Astrocyte (in vitro differentiated cells and primary cell): ENCODE measurements at places on chromosomes 12 and 14. TPM values are rescaled to one million over a fixed set of nuclear protein-coding genes. Genes with fewer than 3 reads are reported as not detected.
A peak's percentile ranks its signal among the peaks of the same experiment; 100 is the strongest.

- DNase-seq, result peak; percentile 31
These were observed 226.7 kb downstream of the NPAS3 start for GRCh38 chr14:33165144-33165925.

DNA sequence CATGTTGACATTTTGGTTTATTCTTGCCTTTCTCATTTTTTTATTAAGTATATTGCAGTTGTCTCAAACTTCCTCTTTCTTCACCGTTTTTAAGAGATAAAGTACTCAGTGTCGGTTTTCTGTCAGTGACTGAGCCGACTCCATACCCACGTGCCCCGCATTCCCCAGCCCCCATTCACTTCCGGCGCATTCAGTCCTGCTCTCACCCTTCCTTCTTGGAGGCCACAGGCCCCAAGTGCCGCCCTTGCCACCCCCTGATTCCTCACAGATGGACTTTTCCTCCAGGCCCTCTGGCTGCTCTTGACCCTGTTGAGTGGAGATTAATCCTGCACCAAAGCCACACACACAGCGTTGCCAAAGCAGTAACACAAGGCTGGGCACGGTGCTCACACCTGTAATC lies 19.1 kb upstream of the DNAH10 start:
- no peak for DNase-seq

DNA sequence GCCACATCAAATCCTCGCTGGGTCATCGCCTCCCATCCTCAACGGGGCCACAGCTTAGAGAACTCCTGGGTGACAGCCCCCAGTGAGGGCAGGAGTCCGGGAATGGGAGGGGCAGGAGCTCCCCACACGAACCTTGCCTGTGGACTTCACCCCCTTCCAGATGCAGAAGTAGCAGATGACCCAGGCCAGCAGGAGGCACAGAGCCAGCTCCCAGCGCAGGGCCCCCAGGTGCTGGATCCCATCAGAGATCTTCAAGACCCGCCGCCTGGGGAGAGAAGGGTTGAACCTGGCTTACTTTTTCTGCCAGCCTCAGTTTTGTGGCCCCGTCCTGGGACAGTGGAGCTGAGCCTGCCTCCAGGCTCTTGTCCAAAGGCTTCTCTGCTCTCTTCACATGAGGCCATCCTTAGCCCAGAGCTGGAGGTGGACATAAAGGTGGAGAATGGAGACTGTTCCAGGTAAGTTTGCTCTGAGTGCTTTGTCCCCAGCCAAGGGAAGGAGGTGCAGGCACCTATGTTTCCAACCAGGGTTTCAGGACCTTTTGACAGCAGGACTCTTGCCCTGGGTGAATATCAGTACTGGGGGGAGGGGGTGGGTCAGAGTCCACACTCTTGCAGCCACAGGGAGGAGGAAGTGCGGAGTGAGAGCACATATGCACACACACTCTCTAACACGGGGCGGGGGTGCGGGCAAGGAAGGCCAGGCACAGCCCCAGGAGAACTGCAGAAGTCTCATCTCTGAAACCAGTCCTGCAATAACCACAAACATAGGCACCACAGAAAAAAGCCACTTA lies 23.3 kb upstream of the SLC6A12 start:
- no peak for DNase-seq

DNA sequence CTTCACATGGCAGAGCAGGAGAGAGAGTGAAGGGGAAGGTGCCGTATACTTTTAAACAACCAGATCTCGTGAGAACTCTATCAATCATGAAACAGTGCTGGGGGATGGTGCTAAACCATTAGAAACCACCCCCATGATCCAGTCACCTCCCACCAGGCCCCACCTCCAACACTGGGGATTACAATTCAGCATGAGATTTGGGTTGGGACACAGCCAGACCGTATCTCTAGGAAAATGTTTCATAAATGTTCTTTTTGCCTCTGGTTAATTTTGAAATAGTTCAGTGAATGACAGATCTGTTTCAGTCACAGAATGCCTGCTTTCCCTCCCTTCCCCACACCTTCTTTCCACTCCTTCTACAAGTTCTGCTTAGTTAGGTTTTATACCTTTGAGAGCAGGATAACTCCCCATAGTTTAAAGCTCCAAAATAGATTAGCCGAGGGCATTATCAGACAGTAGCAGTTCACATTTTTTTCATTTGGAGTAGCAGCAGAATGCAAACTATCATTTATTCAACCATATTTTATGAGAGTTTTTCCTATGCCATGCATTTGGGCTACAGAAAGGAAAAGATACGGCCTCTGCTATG lies 27.1 kb downstream of the PELI2 start:
- DNase-seq, result no peak

GRCh38 chr12:1778911-1779310 lies 41.5 kb upstream of the LRTM2 start:
- no peak for DNase-seq

DNA sequence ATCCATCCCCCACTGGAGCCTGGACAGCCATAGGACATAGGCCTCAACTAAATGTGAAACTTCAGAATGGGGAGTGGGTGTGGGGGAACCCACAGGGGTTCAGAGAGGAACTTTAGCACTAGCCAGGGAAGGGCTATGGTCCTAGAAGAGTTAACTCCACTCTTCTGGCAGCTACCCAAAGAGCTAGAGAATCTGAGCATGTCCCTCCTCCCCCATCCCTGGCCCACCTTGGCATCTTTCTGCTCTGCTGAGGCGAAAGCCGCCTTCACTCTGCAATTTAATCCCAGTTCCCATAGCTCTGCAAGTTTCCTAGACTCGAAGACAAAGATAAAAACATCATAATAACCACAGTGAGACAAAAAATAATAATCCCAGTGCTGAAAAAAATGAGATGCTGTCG lies 214.7 kb upstream of the RTL1 start:
- no peak for DNase-seq

GRCh38 chr12:58886474-58886873 lies 33.8 kb downstream of the LRIG3 start:
- DNase-seq, result no peak

- DNase-seq, result no peak
These were observed 479.0 kb upstream of the SYT1 start for GRCh38 chr12:78385541-78385940.

DNA sequence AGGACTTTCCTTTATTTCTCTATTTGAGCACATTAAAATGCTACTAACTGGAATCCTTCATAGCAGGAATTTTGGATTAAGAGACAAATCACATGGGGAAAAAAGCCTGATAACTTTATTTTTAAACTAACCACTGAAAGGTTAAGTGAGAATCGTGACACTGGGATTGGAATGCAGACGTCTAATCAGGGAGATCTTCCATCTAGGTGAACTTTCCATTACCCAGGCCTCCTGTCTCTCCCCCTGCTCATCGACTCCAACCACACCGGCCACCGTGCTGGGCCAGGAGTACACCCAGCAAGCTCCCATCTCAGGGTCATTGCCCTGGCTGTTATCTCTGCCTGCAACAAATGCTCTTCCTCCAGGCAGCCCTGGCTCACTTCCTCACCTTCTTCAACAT lies 19.0 kb downstream of the PTGER2 start:
- peak; percentile 41 for DNase-seq

DNA sequence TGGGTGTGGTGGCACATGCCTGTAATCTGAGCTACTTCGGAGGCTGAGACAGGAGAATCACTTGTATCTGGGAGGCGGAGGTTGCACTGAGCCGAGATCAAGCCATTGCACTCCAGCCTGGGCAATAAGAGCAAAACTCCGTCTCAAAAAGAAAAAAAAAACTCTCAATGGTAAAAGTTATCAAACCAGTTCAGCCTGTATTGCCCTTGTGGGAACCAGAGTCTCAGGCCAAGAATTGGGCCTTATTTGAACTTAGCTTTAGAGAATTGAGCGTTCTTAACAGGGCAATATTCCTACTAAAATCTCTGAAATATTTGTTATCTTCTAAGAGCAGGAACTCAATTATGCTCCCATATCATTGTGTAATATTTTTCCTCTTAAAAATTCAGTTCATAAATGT lies 7.7 kb upstream of the MDM2 start:
- DNase-seq, result no peak

- no peak for DNase-seq
These were observed 134.4 kb upstream of the CCND2 start for GRCh38 chr12:4139191-4139590.

GRCh38 chr12:47281667-47282171 lies 202.0 kb upstream of the AMIGO2 start:
- peak; percentile 75 for DNase-seq

- no peak for DNase-seq
These were observed 81.5 kb downstream of the AEBP2 start for GRCh38 chr12:19520646-19521415.

DNA sequence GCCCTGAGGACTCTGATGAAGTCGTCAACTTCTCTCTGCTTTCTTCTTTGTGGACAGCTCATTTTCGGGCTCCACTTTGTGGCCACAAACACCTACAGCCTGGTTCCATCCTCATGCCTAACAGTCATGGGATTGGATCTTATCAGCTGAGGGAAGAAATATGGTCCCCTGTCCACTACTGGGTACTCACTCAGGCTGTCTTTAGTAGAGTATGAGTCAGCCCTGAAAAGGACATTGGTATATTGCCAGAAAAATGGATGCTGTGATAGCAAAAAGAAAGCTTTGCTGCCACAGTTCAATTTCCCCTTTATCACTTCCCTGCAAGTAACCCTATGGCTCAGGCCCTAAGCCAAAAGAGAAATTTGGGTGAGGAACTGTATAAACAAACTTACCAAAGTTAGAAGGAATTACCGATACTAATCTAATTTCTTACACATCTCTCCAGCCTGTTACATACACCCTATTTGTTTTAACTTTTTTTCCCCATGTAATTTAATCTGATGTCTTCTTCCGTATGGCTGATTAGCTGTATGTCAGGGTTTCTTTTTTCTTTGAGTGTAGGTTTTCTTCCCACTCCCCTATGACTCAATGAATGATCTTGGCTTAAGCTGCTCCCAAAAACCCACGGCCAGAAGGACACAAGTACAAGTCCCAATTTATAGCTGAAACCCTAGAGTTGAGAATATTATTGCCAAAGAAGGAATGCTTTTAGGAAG lies 29.1 kb downstream of the MTHFD1 start:
- DNase-seq, result peak; percentile 66

DNA sequence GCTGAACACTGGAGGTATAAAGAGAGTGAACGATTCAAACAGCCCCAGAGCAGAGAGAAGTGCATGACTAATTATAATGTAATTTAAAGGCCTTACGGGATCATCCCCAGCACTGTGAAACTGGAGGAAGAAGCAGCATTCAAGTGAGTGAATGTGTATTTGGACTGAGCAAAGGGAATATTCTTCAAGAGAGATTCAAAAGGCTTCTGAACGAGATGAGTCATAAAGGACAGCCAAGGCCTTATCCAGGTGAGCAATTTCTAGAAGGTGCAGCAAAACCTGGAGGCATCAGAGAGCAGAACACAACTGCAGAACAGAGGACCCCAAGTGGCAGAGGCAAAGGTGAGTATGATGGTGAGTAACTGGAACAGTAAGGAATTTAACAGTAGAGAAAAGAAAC lies 127.2 kb downstream of the BCAT1 start:
- DNase-seq, result peak; percentile 84

DNA sequence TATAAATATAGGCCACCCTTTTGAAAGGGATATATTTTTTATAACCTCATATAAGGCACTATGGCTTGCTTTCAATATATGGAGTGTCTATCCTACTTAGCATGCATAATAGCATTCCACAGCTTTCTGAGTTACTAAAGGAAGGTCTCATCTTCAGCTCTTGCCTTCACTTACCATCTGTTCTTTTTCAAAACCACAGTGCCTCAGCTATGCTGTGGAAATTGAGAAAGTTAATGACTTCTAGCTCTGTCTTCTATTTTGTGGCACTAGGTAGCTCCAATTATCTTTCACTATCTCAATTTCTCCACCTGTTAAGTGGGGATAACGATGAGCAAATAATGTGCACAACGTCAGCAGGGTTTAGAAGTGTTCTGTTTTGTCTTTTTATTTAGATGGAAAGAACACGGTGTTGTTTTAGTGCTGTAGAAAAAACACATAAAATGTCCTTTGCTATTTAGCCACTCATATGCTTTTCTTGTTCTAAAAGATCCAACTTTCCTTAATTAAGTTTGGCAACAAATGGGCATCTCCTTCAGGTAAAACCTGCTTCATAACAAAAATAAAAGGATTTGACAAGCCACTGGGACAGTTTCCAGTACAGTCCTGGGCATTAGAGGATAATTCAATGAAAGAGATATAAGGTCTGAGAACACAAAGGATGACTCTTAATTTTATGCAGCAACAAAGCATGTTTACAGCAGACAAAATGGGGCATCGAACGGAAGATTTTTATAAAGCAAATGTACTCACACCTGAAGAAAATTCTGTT lies 462.0 kb upstream of the SYT1 start:
- DNase-seq, result peak; percentile 12

DNA sequence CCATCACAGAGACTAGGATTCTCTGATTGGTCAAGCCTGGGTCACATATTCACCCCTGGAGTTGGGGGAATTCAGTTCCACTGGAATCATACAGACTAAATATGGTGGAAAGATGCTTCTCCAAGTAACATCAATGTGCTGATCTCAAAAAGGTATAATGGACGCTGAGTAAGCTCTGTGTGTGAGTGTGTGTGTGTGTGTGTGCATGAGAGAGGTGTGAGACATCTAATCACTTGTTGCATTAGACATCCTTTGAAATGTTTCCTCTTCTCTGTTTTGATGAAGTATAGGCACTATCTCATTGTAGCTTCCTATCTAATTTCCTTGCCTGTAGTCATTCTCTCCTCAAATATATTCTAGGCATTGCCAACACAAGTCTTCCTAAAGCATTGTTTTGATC lies 5.0 kb upstream of the RAB3IP start:
- no peak for DNase-seq

GRCh38 chr12:57755454-57756372 lies 810 bp downstream of the MARCHF9 start:
- no peak for DNase-seq

DNA sequence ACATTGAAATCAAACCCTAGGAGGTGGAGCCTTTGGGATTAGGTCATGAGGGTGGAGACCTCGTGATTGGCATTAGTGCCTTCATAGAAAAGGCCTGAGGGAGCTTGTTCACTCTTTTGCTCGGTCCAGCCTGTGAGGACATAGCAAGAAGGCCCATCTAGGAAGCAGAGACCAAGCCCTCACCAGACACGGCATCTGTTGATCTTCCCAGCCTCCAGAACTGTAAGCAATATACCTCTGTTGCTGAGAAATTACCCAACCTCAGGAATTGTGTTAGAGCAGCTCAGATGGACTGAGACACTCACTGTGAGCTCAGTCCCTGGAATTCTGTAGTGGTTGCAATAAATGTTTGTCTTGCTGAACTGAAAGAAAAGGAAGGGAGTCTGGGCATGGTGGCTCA lies 116.2 kb upstream of the MAP1LC3B2 start:
- DNase-seq, result no peak

- no peak for DNase-seq
These were observed 178.5 kb downstream of the SLC35F4 start for GRCh38 chr14:57687416-57687815.

DNA sequence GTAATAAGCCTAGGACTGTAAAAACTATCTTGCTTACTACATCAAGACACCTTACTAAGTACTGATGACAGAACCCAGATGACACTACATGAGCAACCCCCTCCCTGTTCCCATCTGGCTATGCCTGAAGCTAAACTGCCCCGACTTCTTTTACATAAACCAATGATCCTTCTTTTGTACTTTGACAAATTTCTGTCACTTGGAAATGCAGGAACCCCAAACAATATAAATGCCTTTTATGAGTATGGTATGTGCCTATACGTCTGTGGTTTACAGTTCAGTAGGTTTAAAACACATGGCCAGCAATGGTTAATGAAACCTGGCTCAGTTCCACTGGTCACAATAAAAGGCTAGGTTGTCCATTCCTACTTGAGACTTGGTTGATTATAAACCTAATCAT lies 6.1 kb downstream of the SYCP3 start:
- no peak for DNase-seq

FOXM1 gene
- 3.9 and 7.1 TPM in 2 replicates for total RNA-seq

TMEM119 gene
- total RNA-seq, result 0.91 and 1.8 TPM in 2 replicates

SLC15A4 gene
- 11.9 and 12.4 TPM in 2 replicates for total RNA-seq

C12orf42 gene
- not detected in 2 replicates for total RNA-seq

COX6A1 gene
- 388 and 394 TPM in 2 replicates for total RNA-seq
